GM12878 (cell line): ENCODE measurements at places on chromosomes 3 and 15.

DNA sequence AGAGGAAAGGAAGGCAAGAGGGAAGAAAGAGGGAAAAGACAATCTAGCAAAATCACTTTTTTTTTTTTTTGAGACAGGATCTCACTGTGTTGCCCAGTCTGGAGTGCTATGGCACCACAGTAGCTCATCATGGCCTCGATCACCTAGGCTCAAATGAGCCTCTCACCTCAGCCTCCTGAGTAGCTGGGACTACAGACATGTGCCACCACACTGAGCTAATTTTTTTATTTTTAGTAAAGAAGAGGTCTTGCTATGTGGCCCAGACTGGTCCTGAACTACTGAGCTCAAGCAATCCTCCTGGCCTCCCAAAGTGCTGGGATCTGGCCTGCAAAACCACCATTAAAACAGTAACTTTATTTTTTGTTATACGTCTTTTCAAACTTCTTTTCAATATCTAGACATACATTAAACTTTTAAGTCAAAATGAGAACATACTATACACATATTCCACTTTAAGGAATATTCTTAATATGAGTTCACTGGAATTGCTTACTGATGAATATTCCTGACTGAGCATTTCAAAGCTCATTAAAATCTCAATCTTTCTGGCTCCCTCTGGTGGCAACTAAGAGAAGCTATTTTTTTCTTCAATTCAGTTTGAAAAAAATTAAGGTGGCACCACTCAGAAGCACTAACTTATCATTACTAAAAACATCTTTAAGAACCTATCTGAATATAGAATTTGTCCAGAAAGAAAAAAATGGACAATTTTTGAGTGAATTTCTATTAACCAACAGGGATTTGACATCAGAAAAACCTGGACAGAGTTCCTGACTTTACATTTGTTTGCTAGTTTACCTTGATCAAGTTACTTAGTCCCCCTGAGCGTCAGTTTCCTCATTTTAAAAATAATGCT, 40.9 kb downstream of the UACA start:
- no peak overlapping the region for H3K4me3 ChIP-seq
- H3K4me1 ChIP-seq = no peaks in the 10 kb centered on the region
- no peaks in the 10 kb centered on the region for H3K36me3 ChIP-seq
- no peak overlapping the region for H3K27ac ChIP-seq

GRCh38 chr3:165938986-165939540, 101.8 kb upstream of the BCHE start:
- H3K36me3 ChIP-seq = no peaks in the 10 kb centered on the region
- H3K4me3 ChIP-seq = no peak overlapping the region
- H3K4me1 ChIP-seq = no peaks in the 10 kb centered on the region
- H3K27ac ChIP-seq = no peak overlapping the region

DNA sequence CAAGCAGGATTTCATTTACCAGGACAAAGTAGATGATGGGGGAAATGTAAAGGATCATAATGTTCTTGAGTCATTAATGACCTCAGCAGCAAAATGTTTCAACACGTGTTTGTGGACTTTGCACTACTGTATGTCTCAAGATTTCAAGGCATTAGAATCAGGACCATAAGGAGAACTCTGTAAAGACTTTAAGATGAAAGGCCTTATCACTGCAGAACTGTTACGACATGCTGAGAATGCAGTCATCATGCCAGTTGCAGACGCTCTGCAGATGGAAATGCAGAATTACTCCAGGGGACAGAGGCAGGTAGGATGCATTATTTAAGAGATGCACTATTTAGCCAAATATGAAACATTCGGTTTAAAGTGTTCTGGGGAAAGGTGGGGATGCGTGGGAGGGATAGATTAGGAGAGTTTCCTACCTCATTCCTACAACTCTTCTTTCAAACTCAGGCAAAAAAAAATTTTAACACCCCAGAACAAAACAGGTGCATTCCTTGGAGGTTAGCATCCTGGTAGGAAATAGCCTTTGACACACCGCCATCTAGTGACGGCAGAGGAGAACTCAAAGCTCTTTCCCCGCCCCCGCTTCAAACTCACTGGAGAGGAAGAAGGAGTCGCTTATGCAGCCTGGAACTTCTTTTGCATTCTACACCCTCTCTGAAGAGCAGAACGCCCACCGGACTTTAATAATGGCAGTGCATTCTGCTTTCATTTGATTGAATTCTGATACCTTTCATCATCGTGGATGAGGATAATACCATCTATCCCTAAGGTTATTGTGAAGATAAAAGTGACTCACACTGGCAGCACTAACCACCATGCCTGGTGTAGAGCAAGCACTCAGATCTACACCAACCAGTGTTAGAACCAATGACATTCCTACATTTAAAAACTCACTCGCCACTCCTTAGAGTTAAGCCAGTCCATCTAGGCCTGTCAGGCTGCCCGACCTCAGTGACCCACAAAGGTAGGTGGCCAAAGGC, 43.1 kb upstream of the TOPAZ1 start:
- DNase-seq = peak; percentile 26
- no peak overlapping the region for H3K27ac ChIP-seq
- no peak overlapping the region for H3K4me3 ChIP-seq
- no peaks in the 10 kb centered on the region; the same call in 1 of the 2 replicates for H3K27me3 ChIP-seq
- H3K36me3 ChIP-seq = no peaks in the 10 kb centered on the region
- no peaks in the 10 kb centered on the region for H3K4me1 ChIP-seq

GRCh38 chr15:86624261-86625036, 544.8 kb downstream of the AGBL1 start:
- no peaks in the 10 kb centered on the region for H3K27me3 ChIP-seq
- H3K4me3 ChIP-seq = no peak overlapping the region
- no peak for DNase-seq
- no peaks in the 10 kb centered on the region for H3K4me1 ChIP-seq

GRCh38 chr3:12815719-12816118, 19.2 kb downstream of the CAND2 start:
- H3K27ac ChIP-seq = no peak overlapping the region
- H3K36me3 ChIP-seq = no peaks in the 10 kb centered on the region
- no peak for DNase-seq
- no peaks in the 10 kb centered on the region for H3K27me3 ChIP-seq
- no peak overlapping the region for H3K4me3 ChIP-seq

DNA sequence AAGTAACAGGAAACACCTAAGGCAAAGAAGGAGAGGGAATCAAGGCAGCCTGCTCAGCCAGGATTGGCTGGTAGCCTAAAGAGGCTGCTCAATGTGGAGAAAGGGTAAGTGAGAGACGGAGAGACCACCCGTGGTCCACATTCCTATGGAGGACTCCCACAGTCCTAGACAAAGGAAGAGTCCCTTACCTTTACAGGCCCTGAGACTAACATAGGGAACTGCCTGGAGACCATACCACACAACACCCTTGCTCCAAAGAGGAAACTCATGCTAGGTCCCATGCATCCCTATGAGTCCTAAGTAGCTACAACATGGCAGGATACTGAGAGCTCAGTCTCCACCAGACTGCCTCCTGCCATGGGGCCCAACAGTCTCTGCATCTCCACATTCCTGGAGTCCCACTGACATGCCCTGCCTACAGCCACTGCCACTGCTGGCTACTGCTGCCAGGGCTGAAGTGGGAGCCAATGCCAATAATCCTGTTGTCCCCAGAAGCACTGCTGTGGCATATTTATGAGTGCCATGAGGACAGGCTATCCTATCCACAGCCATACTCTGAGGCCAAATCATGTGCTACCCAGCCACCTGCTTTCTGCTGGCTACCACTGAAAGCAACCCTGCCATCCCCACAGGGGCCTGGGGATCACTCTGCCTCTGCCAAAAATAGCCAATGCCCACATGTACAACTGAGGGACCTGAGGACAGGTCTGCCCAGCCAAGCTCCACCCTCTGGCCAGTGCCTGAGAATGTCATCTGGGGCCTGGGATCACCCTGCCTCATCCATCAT, 45.0 kb downstream of the COPS2 start:
- DNase-seq = no peak
- H3K4me1 ChIP-seq = no peaks in the 10 kb centered on the region
- no peak overlapping the region for H3K27ac ChIP-seq
- no peaks in the 10 kb centered on the region for H3K27me3 ChIP-seq
- H3K4me3 ChIP-seq = no peak overlapping the region

- H3K27me3 ChIP-seq = no peaks in the 10 kb centered on the region
- no peaks in the 10 kb centered on the region for H3K4me1 ChIP-seq
- no peak overlapping the region for H3K27ac ChIP-seq
- no peaks in the 10 kb centered on the region for H3K36me3 ChIP-seq
- no peak for DNase-seq
Measured at GRCh38 chr3:1365528-1365927, 272.7 kb downstream of the CNTN6 start.

GRCh38 chr3:142278451-142278850, 53.1 kb upstream of the GK5 start:
- no peak overlapping the region for H3K4me3 ChIP-seq
- no peak overlapping the region for H3K27ac ChIP-seq
- H3K36me3 ChIP-seq = no peaks in the 10 kb centered on the region
- no peaks in the 10 kb centered on the region; the same call in 1 of the 2 replicates for H3K4me1 ChIP-seq

- H3K27ac ChIP-seq = no peak overlapping the region
- H3K36me3 ChIP-seq = no peaks in the 10 kb centered on the region
- no peaks in the 10 kb centered on the region for H3K27me3 ChIP-seq
- H3K4me1 ChIP-seq = no peaks in the 10 kb centered on the region
- H3K4me3 ChIP-seq = no peak overlapping the region
Measured at GRCh38 chr3:75232216-75232615, 431.9 kb upstream of the FRG2C start.

- no peak overlapping the region for H3K4me3 ChIP-seq
- peaks cover 28% of the 10 kb centered on the region for H3K36me3 ChIP-seq
- no peaks in the 10 kb centered on the region for H3K27me3 ChIP-seq
- H3K4me1 ChIP-seq = no peaks in the 10 kb centered on the region
- no peak overlapping the region for H3K27ac ChIP-seq
Measured at GRCh38 chr3:158658889-158659288, 13.6 kb downstream of the LXN start.

- no peak for DNase-seq
- H3K27me3 ChIP-seq = no peaks in the 10 kb centered on the region; the same call in 1 of the 2 replicates
- H3K4me1 ChIP-seq = peaks cover 3% of the 10 kb centered on the region
- no peak overlapping the region for H3K27ac ChIP-seq
Measured at GRCh38 chr15:81163961-81164800, 30.1 kb downstream of the CFAP161 start.

GRCh38 chr3:45029661-45030060, 3.6 kb downstream of the CLEC3B start:
- no peak overlapping the region for H3K27ac ChIP-seq
- no peak overlapping the region for H3K4me3 ChIP-seq
- H3K27me3 ChIP-seq = no peaks in the 10 kb centered on the region
- no peak for DNase-seq
- H3K4me1 ChIP-seq = peaks cover 2% of the 10 kb centered on the region
- H3K36me3 ChIP-seq = no peaks in the 10 kb centered on the region; the same call in 1 of the 2 replicates

DNA sequence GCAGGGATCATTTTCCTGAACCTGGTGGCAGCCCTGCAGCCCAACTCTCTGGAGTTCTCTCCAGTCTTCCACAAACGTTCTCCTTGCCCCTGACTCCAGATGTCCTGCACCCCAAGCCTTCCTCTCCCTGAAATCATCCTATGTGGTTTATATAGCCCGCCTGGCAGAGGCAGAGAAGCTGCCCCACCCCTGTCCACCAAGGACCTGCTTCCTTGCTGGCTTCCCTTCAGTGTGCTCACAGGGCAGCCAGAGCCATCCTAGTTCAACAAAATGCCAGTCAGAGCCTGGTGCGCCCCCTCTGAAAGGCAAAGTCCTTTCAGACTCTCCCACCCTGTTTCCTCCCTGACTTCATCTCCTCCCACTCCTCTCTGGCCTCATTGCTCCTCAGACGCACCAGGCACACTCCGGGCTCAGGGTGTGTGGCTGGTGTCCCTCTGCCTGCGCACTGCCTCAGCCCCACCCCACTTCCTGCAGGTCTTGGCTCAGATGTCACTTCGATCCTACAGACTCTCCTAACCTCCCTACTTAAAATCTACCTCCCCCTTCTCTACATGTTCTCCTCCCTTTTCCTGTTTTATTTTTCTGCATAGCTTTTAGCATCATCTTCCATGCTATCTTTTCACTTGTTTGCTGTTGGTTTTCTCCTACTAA, 5.9 kb downstream of the KBTBD13 start:
- H3K4me3 ChIP-seq = no peak overlapping the region
- DNase-seq = no peak
- H3K27me3 ChIP-seq = peaks cover 6% of the 10 kb centered on the region; the same call in 1 of the 2 replicates
- no peak overlapping the region for H3K27ac ChIP-seq

DNA sequence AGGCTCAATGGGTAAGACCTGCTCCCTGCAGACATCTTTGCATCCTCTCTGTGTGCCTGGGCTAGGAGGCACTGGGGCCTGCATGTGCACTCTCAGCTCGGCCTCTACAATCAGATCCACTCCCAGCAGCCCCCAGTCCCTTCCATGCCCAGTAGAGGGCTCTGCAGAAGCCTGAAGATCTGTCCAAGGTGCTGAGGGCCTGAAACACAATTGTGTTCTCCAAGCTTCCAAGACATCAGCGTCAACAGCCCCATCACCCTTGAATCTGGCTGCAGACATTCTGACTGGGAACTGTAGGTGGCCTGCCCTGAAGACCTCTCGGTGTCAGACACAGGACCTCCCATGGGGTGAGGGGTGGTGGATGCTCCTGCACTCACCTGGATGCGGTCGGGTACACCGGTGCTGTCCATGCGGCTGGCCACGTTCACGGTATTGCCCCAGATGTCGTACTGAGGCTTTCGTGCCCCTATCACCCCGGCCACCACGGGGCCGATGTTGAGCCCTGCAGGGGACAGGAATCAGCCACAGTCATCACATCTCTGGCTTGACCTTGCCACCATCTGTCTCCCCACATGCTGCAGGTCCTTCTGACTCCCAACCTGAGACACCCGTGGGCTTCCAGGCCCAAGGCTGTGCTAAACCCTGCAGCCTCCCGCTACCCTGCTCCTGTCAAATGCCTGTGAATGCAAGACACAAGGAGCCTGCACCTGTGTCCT, 84.7 kb downstream of the SEC22A start:
- no peaks in the 10 kb centered on the region for H3K36me3 ChIP-seq
- no peak for DNase-seq
- no peak overlapping the region for H3K27ac ChIP-seq
- no peaks in the 10 kb centered on the region for H3K4me1 ChIP-seq

- peaks cover 2% of the 10 kb centered on the region for H3K36me3 ChIP-seq
- no peak for DNase-seq
- H3K27me3 ChIP-seq = no peaks in the 10 kb centered on the region
- H3K4me3 ChIP-seq = no peak overlapping the region
Measured at GRCh38 chr3:4529876-4530588, 36.9 kb downstream of the ITPR1 start.

- no peak for DNase-seq
- peaks cover 1% of the 10 kb centered on the region for H3K27me3 ChIP-seq
- H3K4me1 ChIP-seq = peaks cover 3% of the 10 kb centered on the region
- no peak overlapping the region for H3K4me3 ChIP-seq
- H3K27ac ChIP-seq = no peak overlapping the region
- H3K36me3 ChIP-seq = no peaks in the 10 kb centered on the region
Measured at GRCh38 chr15:47955021-47955420, 165.8 kb upstream of the SLC24A5 start.

- H3K4me3 ChIP-seq = no peak overlapping the region
- no peaks in the 10 kb centered on the region; the same call in 1 of the 2 replicates for H3K27me3 ChIP-seq
Measured at GRCh38 chr15:73391128-73391872, 22.5 kb upstream of the HCN4 start.

- no peaks in the 10 kb centered on the region for H3K27me3 ChIP-seq
- no peak for DNase-seq
- H3K36me3 ChIP-seq = no peaks in the 10 kb centered on the region
- H3K4me3 ChIP-seq = no peak overlapping the region
- H3K27ac ChIP-seq = no peak overlapping the region
- no peaks in the 10 kb centered on the region for H3K4me1 ChIP-seq
Measured at GRCh38 chr3:63705092-63705645, 52.7 kb downstream of the SNTN start.
